ENCODE measurements at places on chromosomes 11 and 22. TPM values are rescaled to one million over a fixed set of nuclear protein-coding genes. Genes with fewer than 3 reads are reported as not detected.

- H3K36me3 ChIP-seq, result no peaks in the 10 kb centered on the region
- no peak overlapping the region for H3K27ac ChIP-seq
- H3K4me3 ChIP-seq, result no peak overlapping the region
Observed at GRCh38 chr11:1035577-1036283, 788 bp downstream of the MUC6 start.

Gene TPBGL
- not detected for total RNA-seq

GRCh38 chr11:72218251-72218745, 1.7 kb downstream of the FOLR2 start:
- H3K36me3 ChIP-seq, result no peaks in the 10 kb centered on the region

Gene PGA5
- total RNA-seq, result 2.0 TPM

Gene THY1
- total RNA-seq, result 3.5 TPM

GRCh38 chr11:117560780-117561530, 233.3 kb downstream of the CEP164 start:
- H3K4me1 ChIP-seq, result no peaks in the 10 kb centered on the region
- H3K36me3 ChIP-seq, result no peaks in the 10 kb centered on the region
- DNase-seq, result no peak
- no peak overlapping the region for H3K27ac ChIP-seq

- no peak overlapping the region for H3K4me3 ChIP-seq
- H3K27ac ChIP-seq, result no peak overlapping the region
- H3K4me1 ChIP-seq, result no peaks in the 10 kb centered on the region
- DNase-seq, result no peak
Observed at GRCh38 chr11:123580557-123581275, 73.7 kb downstream of the SCN3B start.

GRCh38 chr11:65643971-65644370, 6.1 kb downstream of the SIPA1 start:
- no peaks in the 10 kb centered on the region for H3K27me3 ChIP-seq
- DNase-seq, result no peak
- H3K4me1 ChIP-seq, result peaks cover 2% of the 10 kb centered on the region
- peaks cover 24% of the 10 kb centered on the region for H3K36me3 ChIP-seq
- H3K4me3 ChIP-seq, result no peak overlapping the region
- H3K27ac ChIP-seq, result no peak overlapping the region

GRCh38 chr11:36019005-36019596, 75.2 kb downstream of the LDLRAD3 start:
- no peak overlapping the region for H3K4me3 ChIP-seq
- peaks cover 11% of the 10 kb centered on the region for H3K4me1 ChIP-seq

Gene SEPTIN3
- total RNA-seq, result not detected

DNA sequence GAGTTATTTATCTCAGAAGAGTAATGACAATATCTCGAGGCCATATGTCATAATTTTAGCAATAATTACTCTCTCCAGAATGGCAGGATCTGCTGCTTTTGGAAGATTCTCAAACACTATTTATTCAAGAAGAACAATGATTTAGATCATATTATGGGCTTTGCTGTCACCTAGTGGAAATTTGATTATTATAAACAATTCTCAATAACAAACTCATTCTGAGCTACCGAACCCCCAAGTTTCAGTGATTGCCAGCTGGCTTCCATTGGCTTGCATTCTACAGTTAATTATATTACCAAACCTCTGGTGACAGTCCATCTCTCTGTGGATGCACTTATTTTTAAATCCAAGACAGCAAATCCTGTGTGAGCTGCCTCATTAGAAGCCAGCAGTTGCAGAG, 27.9 kb upstream of the SLC36A4 start:
- no peaks in the 10 kb centered on the region for H3K4me1 ChIP-seq
- H3K4me3 ChIP-seq, result no peak overlapping the region
- DNase-seq, result no peak
- H3K27me3 ChIP-seq, result no peaks in the 10 kb centered on the region
- H3K36me3 ChIP-seq, result no peaks in the 10 kb centered on the region

DNA sequence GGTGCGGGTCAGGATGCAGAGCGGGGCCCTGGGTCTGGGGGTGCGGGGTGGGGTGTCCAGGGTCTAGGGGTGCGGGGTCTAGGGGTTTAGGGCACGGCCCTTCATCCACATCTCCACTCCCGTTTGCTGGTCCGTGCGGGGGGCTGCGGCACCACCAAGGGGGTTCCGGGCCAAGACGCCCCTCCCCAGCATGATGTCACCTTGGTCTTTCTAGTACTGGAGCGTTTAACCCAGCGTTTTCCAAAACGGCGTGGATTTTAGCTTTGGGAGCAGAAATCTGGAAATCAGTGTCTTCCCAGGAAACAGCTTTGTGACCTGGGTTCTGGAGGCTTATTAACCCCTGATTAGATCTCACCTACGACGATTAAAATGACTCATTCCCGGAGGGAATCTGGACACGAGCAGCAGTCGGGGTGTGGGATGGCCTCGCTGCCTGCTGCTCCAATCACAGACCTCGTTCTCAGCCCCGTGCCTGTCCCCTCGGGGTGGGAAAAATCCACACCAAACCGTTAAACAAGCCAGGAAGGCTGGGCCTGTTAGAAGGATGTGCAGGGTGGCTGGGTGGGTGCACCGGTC, 759 bp downstream of the AP2A2 start:
- H3K4me3 ChIP-seq, result peak overlapping the region; percentile 100
- no peak for DNase-seq
- peak overlapping the region; percentile 86 for H3K27ac ChIP-seq
- no peaks in the 10 kb centered on the region for H3K27me3 ChIP-seq

GRCh38 chr22:41229730-41230400, 10.9 kb downstream of the CHADL start:
- no peak overlapping the region for H3K27ac ChIP-seq
- H3K36me3 ChIP-seq, result peaks cover 38% of the 10 kb centered on the region
- no peak overlapping the region for H3K4me3 ChIP-seq
- H3K27me3 ChIP-seq, result no peaks in the 10 kb centered on the region
- DNase-seq, result no peak

GRCh38 chr11:60966890-60967289, 4.6 kb upstream of the CD6 start:
- DNase-seq, result no peak
- no peak overlapping the region for H3K4me3 ChIP-seq
- no peaks in the 10 kb centered on the region for H3K4me1 ChIP-seq
- no peak overlapping the region for H3K27ac ChIP-seq

- no peak for DNase-seq
- peaks cover 8% of the 10 kb centered on the region for H3K36me3 ChIP-seq
- no peaks in the 10 kb centered on the region for H3K27me3 ChIP-seq
- H3K4me1 ChIP-seq, result no peaks in the 10 kb centered on the region
Observed at GRCh38 chr11:17197431-17197898, 10.3 kb downstream of the PIK3C2A start.

DNA sequence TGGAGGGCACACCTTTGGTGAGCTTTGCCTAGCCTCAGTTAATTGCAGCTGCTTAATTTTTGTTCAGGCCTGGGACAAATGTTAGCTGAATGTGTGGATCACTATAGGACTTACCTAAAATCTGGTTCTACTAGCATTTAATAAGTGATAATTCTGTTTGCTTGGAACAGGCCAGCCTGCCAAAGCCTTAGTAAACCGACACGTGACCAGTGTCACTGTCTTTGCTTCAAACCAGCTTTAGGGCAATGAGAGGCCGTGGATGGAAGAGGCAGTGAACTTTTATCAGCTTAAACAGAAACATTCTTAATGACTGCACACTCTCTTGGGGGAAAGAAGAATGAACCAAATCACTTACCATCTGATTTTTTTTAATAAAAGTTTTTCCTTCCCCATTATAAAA, 10.8 kb downstream of the PARVA start:
- H3K4me1 ChIP-seq, result peaks cover 4% of the 10 kb centered on the region
- H3K27me3 ChIP-seq, result no peaks in the 10 kb centered on the region
- peaks cover under 1% of the 10 kb centered on the region for H3K36me3 ChIP-seq
- H3K4me3 ChIP-seq, result no peak overlapping the region

Gene KRTAP5-10
- not detected for total RNA-seq

Gene CNTF
- total RNA-seq, result 1.9 TPM

DNA sequence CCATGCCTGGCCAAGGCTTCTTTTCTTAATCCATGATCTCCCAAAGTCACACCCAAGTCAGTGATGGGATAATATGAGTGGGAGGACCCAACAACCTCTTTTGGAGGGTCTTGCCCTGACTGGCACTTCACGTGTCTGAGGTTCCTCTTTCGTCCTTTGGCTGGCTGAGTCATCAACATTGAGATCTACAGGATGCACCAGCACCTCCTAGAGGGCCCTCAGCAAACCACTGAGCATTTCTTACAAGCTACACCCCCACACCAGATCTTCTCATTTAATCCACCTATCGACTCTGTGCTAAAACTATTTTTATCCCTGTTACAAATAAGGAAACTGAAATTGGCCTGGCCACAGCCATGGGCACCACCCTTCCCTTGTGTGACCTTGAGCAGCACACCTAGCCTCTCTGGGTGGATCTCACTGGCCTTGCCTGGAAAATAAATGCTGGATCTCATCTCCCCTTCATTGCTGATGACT, 63.4 kb downstream of the FLI1 start:
- DNase-seq, result peak; percentile 22
- no peak overlapping the region for H3K27ac ChIP-seq
- H3K4me3 ChIP-seq, result no peak overlapping the region
- no peaks in the 10 kb centered on the region for H3K4me1 ChIP-seq
- no peaks in the 10 kb centered on the region for H3K27me3 ChIP-seq

Gene TRIM44
- 6.1 TPM for total RNA-seq

Gene LRRC75B
- total RNA-seq, result 22.7 TPM

DNA sequence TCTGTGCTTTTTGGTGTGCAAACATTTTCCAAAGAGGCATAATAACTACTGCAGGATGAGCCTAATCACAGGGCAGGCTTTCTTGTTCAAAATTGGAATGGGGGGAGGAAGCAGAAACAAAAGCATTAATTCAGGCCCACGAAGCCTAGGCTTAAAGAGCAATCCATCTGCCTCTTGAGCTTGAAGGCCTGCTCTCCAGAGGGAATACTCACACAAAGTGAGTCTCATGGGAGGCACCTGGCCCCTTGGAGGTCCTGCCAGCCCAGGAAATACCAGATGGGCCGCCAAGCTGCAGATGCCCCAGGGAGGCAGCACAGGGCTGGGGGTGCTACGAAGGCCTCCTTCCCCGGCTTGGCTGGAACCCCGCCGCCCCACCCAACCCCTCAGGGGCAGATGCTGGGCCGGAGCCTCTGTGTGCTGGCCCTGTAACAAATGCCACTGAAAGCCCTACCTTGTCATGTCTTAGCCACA, 39.3 kb upstream of the COMT start:
- no peaks in the 10 kb centered on the region for H3K4me1 ChIP-seq
- H3K36me3 ChIP-seq, result peaks cover 27% of the 10 kb centered on the region
- H3K27ac ChIP-seq, result no peak overlapping the region
- no peaks in the 10 kb centered on the region for H3K27me3 ChIP-seq
- H3K4me3 ChIP-seq, result no peak overlapping the region

GRCh38 chr11:2208691-2209369, 37.2 kb upstream of the TH start:
- H3K4me1 ChIP-seq, result no peaks in the 10 kb centered on the region
- no peaks in the 10 kb centered on the region for H3K27me3 ChIP-seq
- no peaks in the 10 kb centered on the region for H3K36me3 ChIP-seq
- peak; percentile 55 for DNase-seq

DNA sequence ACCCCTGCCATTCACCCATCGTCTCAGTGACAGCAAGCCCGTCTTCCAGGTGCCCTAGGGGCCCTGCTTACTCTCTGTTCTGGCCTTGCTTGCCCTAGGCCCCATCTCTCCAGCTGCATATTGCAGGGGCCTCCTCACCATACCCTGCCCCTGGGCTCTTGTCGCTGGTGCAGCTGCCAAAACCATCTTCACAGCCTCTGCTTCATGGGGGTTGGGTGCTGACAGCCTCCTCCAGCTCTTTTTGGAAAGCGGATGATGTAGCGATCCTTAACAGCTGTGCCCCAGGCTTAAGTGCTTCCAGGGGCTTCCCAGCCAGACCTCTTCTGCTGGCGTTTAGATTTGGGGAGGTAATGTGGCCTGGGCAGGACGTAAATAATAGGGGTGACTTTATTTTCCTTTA, 61.2 kb upstream of the SUSD2 start:
- no peak for DNase-seq
- H3K27me3 ChIP-seq, result no peaks in the 10 kb centered on the region
- no peaks in the 10 kb centered on the region for H3K4me1 ChIP-seq
- no peak overlapping the region for H3K27ac ChIP-seq
- H3K4me3 ChIP-seq, result no peak overlapping the region

- H3K27me3 ChIP-seq, result no peaks in the 10 kb centered on the region
- H3K36me3 ChIP-seq, result peaks cover 29% of the 10 kb centered on the region
- peak overlapping the region; percentile 12 for H3K27ac ChIP-seq
- DNase-seq, result no peak
- peaks cover 17% of the 10 kb centered on the region for H3K4me1 ChIP-seq
Observed at GRCh38 chr11:43907028-43907975, 26.7 kb downstream of the ALKBH3 start.

GRCh38 chr11:76175783-76176182, 30.5 kb downstream of the WNT11 start:
- no peaks in the 10 kb centered on the region for H3K4me1 ChIP-seq
- H3K4me3 ChIP-seq, result no peak overlapping the region
- DNase-seq, result no peak
- no peaks in the 10 kb centered on the region for H3K36me3 ChIP-seq

- no peak overlapping the region for H3K4me3 ChIP-seq
- H3K27ac ChIP-seq, result no peak overlapping the region
- H3K36me3 ChIP-seq, result no peaks in the 10 kb centered on the region
- no peak for DNase-seq
- no peaks in the 10 kb centered on the region for H3K4me1 ChIP-seq
- no peaks in the 10 kb centered on the region for H3K27me3 ChIP-seq
Observed at GRCh38 chr11:23959462-23959861, 537.4 kb upstream of the LUZP2 start.

GRCh38 chr11:60798631-60799030, 13.5 kb downstream of the MS4A10 start:
- H3K4me3 ChIP-seq, result no peak overlapping the region
- no peaks in the 10 kb centered on the region for H3K27me3 ChIP-seq
- H3K27ac ChIP-seq, result no peak overlapping the region
- H3K4me1 ChIP-seq, result no peaks in the 10 kb centered on the region
- no peaks in the 10 kb centered on the region for H3K36me3 ChIP-seq

Gene CNIH2
- total RNA-seq, result not detected

Gene TSSK2
- not detected for total RNA-seq

Gene GGTLC3
- not detected for total RNA-seq

- H3K27ac ChIP-seq, result no peak overlapping the region
- no peak overlapping the region for H3K4me3 ChIP-seq
- peaks cover 5% of the 10 kb centered on the region for H3K4me1 ChIP-seq
- no peaks in the 10 kb centered on the region for H3K36me3 ChIP-seq
- H3K27me3 ChIP-seq, result no peaks in the 10 kb centered on the region
- DNase-seq, result no peak
Observed at GRCh38 chr11:61690706-61691379, 10.7 kb downstream of the DAGLA start.

Gene GAB2
- 21.6 TPM for total RNA-seq

All from ascending aorta (tissue), 2 donors.